ENCODE measurements at places on chromosomes 1 and 21.

- DNase-seq, result no peak
Measured at GRCh38 chr1:165119086-165119485, 237.4 kb downstream of the LMX1A start.

- no peak for DNase-seq
Measured at GRCh38 chr1:32023351-32023750, 9.7 kb downstream of the KHDRBS1 start.

GRCh38 chr1:246428542-246429308 lies 78.4 kb downstream of the SMYD3 start:
- peak; percentile 70 for DNase-seq

DNA sequence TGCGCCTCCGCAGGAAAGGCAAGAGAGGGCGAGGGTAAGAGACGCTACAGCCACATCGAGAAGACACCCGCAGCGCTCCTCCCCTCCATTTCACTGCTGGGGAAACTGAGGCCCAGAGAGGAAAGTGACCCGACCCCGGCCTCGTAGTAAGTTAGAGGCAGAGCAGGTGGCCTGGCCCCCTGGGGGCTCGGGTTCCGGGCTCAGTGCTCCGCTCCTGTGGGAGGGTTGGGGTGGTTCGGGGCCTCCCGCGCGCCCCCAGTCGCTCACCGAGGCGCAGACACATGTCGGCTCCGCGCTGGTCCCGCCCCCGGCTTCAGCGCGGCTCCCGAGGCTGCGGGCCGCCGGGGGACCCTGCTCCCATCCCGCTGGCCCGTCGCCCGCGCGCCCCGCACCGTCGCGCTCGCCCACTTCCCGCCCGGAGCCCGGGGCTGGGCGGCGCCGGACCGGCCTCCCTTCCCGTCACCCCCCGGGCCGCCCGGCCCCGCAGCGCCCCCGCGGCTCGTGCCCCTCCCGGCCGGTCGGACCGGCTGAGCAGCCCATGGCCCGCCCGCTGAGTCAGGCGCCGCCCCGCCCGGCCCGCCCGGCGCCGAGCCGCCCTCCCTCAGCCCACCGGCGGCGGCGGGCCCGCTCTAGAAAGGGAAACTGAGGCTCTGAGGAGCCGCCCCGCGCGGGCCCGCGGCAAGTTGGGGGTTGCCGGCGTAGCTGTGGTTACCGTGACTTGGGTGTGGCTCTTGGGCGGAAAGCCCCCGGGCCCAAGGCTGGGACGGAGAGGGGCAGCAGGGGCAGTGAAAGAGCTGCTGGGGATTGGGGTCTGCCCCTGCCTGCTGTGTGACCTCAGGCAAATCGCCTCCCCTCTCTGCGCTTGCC lies at the start of gene TMEM54:
TMEM54 (minus strand) TSS at position 434 of the 867 bp plus-strand sequence; CDS start at position 283, 151 bp downstream.
- DNase-seq, result no peak

- no peak for DNase-seq
Measured at GRCh38 chr1:62438163-62438562, 1.3 kb downstream of the USP1 start.

- DNase-seq, result no peak
Measured at GRCh38 chr1:8363767-8364301, 45.9 kb downstream of the SLC45A1 start.

DNA sequence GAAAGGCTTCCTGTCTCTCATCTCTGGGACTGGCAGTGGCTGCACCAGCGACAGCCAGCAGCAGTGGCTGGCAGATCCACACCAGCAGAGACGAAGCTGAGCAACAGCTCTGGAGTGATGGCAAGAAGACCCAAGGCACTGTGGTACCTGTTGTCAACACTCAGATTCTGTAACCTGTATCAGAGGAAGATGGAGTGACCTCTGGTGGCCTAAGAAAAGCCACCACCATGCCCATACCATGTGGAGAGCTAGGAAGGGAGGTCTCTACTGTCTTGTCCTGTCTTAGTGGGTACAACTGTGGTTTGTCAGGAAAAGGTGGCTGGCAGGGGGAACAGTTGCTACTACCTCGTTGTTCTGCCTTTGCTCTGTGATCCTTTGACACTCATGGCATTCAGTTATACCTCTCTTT lies 22.5 kb upstream of the RHBDL2 start:
- no peak for DNase-seq

DNA sequence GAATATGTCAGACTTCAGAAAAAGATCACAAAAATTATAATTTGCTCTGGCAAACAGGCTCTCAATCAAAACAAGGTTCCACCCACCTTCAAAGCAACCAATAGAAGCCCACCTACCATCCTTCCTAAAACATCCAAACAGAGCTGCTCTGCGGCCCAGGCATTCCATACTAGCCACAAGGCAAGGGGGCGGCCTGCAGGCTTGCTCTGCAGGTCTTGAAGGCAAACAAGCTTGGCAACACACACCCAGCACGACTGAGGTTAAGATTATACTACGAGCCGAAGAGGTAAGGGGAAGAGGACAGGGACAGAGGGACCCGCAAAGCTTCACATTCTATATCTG lies 207.3 kb downstream of the SLC45A1 start:
- DNase-seq, result peak; percentile 16

- DNase-seq, result no peak
Measured at GRCh38 chr1:192807211-192808162, 1.4 kb upstream of the RGS2 start.

DNA sequence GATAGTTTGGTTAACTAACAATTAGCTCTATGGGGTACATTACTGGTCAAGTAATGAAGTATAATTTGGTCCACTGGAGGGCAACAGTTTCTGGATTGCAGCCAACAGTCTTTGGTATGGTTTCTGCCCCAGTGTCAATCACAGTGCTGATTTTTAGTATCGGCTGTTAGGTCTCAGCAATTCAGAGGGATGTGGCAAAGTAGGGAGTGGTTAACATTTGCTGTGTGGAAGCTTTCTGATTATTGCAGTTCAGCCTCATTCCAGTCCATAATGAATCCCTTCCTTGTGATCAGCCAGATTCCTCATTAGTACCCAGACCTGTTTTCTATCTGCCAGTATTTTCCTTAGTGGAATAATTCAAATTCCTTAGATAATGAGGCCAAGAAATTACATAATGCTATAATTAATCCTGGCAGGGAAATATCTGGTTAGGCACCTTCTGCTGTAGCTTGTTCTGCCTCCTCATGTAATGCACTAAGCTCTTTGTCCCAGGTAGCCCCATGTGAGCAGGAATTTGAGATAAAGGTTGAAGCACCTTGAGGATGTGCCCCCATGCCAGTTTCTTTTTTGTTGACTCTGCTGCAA lies 14.0 kb downstream of the F3 start:
- peak; percentile 52 for DNase-seq

DNA sequence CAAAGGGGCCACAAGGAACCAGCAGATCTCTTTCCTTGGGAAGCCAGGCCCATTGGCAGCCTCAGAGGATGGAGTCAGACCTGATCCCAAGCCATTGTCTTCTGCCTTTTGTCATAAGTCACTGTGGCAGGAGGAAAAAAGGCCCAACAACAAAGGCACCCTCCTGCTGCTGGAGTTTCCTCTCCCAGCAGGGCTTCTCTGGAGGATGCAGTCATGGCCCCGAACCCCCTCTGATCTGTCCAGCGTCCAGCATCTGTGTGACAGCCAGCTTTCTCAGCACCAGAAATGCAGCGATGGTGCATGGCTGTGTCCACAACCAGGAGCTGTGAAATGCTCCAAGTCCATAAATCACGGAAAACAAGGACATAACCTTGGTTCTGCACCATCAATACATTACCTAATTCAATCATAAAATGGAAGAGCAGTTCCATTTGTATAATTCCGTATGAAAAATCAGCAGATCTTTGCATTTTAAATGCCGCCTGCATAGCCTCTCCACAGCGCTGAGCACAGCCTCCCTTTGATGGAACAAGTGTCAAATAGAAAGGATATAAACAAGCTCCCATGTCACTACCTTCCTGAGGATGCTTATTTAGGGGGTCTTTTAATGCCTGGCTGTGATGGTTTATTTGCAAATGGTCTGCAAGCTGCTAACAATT lies 30.6 kb downstream of the AJAP1 start:
- no peak for DNase-seq

DNA sequence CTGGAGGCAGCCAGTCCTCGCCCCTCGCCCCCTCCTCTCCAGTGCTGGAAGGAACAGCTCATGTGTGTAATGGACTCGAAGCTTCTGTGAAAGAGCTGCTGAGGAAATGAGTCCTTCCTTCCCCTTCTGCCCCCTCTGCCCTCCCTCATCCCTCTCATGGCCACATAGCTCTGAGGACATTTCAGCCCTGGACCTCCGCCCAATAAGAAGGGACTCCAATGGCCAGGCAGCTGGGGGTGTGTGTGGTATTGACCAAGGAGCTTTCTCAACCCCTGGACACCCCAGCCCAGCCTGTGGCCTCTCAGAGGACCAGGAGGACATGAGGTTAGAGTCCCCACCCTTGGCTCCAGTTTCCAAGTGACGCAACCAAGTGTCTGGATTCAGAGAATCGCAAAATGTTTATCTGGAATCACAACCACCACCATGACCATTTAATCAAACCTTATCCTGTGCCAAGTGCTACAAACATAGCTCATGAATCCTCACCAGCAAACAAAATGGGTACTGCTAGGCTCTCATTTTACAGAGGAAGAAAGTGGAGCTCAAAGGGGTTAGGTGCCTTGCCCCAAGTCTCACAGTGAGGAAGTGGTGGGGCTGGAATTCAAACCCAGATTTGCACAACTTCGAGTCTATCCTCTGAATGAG lies 47.8 kb upstream of the ECE1 start:
- DNase-seq, result no peak

GRCh38 chr1:117607471-117607870 lies 1.6 kb downstream of the TENT5C start:
- DNase-seq, result no peak

- DNase-seq, result no peak
Measured at GRCh38 chr1:190908246-190908645, 430.6 kb upstream of the BRINP3 start.

- DNase-seq, result peak; percentile 24
Measured at GRCh38 chr1:89022167-89022959, at the start of gene GBP3. TSS of gene GBP3 (minus strand) at chr1:89022866. CDS start at chr1:89020721, 2,145 bp downstream.

DNA sequence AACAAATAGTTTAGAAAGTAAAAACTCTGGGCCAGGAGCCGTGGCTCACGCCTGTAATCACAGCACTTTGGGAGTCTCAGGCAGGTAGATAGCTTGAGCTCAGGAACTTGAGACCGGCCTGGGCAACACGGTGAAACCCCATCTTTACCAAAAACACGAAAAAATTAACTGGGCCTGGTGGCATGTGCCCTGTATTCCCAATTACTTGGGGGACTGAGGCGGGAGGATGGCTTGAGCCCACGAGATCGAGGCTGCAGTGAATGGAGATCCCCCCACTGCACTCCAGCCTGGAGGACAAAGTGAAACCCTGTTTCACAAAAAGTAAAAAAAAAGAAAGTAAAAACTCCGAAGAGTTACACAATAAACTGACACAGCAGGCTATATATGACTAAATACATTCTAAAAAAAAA lies 10.6 kb downstream of the CEP170 start:
- DNase-seq, result no peak

- DNase-seq, result no peak
Measured at GRCh38 chr1:151968058-151968457, 25.6 kb downstream of the S100A10 start.

GRCh38 chr1:40951943-40952743 lies 27.4 kb upstream of the CTPS1 start:
- no peak for DNase-seq

- no peak for DNase-seq
Measured at GRCh38 chr1:214660190-214660589, 57.2 kb downstream of the CENPF start.

DNA sequence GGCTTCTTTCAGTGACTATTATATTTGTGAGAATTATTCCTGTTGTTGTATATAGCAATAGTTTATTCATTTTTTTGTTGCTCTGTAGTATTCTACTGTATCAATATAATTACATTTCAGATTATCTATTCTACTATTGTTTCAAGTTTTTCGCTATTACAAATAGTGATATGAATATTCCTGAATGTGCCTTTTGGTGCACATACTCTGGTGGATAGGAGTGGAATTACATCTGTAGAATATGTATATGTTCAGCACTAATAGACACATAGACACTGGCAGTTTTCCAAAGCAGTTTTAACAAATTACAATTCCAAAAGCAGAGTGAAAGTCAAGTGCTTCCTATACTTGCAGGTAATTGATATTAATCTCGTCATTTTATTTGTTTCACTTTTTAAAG lies 696.2 kb upstream of the PRMT6 start:
- DNase-seq, result no peak

GRCh38 chr21:31974454-31974985 lies 101.7 kb downstream of the HUNK start:
- no peak for DNase-seq

DNA sequence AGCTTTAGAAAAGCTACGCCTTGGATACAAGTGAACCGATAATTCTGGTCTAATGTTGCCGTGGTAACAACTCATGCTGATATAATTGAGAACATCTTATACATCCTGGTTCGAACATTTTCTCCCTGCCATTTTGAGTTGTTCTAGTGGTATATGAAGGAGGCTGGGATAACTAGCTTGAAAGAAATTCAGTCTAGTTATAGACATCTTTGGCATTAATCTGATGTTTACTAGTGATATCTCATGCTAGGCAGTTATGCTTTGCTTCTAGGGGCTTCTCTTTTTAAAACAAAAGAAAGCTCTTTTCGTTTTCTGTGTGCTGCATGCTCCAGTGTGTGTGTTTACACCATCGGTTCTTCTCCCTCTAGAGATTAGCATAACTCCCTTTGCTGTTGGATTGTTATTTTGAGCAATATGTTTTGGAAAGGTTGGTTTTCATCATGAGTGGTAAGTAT lies 20.5 kb downstream of the PRKACB start:
- no peak for DNase-seq

- no peak for DNase-seq
Measured at GRCh38 chr1:226716577-226716976, 22.5 kb downstream of the ITPKB start.

- no peak for DNase-seq
Measured at GRCh38 chr21:34065027-34065426, 8.4 kb upstream of the MRPS6 start.

DNA sequence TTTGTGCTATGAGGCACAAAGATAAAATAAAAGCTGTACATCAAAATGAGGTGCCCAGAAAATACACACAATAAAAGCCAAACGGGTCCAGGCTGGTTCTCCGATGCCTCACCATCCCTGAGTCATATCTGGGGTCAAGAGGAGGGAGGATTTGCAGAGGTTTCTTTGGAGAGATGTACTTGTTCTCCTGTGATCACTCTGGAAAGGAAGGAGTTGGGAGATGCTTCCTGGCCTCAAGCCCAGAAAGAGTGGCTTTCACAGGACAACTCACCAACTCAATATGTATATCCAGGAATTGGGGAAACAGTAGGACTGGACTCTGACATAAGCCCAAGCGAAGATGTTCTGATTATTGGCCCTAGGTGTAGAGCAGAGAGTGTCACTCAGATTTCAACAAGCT lies 51.9 kb downstream of the DIPK1A start:
- peak; percentile 85 for DNase-seq

- peak; percentile 74 for DNase-seq
Measured at GRCh38 chr1:60973668-60974067, 108.7 kb upstream of the NFIA start.

- no peak for DNase-seq
Measured at GRCh38 chr1:198030682-198031081, 113.5 kb downstream of the LHX9 start.

- DNase-seq, result peak; percentile 96
Measured at GRCh38 chr1:227805606-227806197, 9.8 kb upstream of the PRSS38 start.

Measured in epithelial cell of prostate (primary cell).